ENCODE measurements at places on chromosomes 16 and 17.
A peak's percentile ranks its signal among the peaks of the same experiment; 100 is the strongest.

GRCh38 chr16:69376393-69377059 is 9.3 kb downstream of the TERF2 start:
- no peak for DNase-seq

- peak; percentile 75 for DNase-seq
Measured at GRCh38 chr17:46733837-46734475, 84.5 kb downstream of the WNT3 start.

GRCh38 chr16:89721546-89722391 is 432 bp downstream of the ZNF276 start:
- peak; percentile 77 for DNase-seq

- no peak for DNase-seq
Measured at GRCh38 chr17:57412520-57413096, 156.3 kb downstream of the MSI2 start.

DNA sequence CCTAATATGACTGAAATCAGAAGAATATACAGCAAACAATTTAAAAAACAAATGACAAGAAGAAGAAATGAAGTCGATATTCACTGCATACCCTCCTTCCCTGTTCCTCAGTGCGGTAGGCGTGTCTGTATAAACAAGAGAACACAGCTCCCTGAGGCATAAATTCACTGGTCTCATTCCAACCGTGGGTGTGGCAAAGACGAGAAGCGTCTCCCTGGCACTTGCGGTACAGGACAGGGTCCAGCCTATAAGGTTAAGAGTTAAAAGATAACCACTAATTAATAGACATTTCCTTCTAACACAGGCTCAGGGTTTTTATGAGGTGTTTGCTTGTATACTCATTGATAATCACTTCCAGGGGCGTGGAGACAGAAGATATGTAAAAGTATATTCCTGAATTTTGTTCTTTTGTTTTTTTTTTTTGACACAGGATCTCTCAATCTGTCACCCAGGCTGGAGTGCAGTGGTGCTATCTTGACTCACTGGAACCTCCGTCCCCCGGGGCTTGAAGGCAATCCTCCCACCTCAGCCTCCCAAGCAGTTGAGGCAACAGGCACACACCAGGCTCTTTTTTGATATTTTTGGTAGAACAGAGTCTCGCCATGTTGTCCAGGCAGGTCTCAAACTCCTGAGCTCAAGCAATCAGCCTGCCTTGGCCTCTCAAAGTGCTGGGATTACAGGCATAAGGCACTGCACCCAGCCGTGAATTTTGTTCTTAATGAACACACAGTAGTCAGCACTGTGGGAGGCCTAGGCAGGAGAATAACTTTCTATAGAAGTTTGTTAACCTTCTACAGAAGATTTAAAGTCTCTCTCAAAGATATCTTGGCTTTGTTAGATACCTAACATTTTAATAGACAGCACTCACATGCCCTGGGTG is 59.1 kb upstream of the CLEC18B start:
- peak; percentile 86 for DNase-seq

GRCh38 chr16:31187808-31188189 is 7.9 kb downstream of the FUS start:
- DNase-seq: no peak

DNA sequence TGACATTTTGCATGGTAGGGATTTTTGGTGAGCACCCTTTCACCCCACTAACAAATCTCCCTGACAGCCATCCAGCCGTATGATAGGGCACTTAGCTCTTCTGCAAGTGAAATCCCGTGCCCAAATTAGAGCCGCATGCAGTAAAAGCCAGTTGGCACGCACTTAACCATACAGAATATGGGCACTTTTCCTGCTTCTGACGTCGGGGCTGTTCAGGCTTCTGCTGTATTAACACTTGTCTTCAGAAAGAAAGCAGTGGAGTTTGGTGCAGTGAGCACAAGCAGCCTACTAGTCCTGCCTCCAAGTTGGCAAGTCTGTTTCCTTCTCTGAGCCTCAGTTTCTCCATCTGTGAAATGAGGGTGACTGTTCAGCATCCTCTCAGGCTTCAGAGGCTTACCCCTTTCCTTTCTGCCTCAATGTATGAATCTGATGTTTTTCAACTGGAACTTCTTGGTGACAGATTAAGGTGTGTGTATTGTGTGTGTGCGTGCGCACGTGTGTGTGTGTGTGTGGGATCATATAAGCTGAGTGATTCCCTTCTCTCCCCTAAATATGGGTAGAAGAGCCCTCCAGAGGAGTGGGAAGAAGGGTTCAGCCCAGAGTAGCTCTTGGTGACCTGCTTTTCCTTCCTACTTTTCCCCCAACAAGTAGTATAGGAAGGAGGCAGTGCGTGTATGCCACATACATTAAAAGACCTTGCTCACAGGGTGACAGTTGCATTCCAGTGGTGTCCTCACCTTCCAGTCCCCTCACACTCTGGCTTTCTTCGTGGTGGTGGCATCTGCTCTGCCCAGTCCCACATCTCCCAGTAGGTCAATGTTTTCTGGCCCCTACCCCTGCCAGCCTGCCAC is 19.0 kb downstream of the IGF2BP1 start:
- peak; percentile 47 for DNase-seq

- no peak for DNase-seq
Measured at GRCh38 chr17:74805591-74805991, 29.4 kb upstream of the NAT9 start.

- peak; percentile 78 for DNase-seq
Measured at GRCh38 chr17:78716814-78717393, 65.2 kb downstream of the CYTH1 start.

- peak; percentile 43 for DNase-seq
Measured at GRCh38 chr17:3710951-3711383, 12.7 kb upstream of the HASPIN start.

GRCh38 chr16:50887500-50888298 is 145.8 kb downstream of the CYLD start:
- DNase-seq: no peak

DNA sequence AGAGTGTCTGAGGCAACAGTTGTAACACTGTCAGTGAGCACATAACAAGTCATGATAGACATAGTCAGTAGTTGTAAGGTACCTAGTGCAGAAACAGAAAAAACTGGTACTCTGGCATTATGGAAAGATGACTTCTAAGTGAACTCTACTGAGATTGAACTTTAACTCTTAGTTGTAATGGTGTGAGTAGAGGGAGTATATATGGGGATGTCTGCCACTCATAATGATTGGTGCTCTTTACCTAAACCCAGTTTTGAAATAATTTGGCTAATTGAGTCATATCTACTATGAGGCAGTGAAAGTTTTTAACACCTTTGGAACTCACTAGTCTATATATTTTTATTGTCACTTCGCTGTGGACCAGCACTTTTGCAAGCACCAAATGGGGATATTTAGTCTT is 6.6 kb downstream of the NLK start:
- no peak for DNase-seq

Measured in GM23248 (cell line).